Peyer's patch (tissue), 4 donors: ENCODE measurements at places on chromosomes 2 and 18. TPM values are rescaled to one million over a fixed set of nuclear protein-coding genes. Genes with fewer than 3 reads are reported as not detected.

DNA sequence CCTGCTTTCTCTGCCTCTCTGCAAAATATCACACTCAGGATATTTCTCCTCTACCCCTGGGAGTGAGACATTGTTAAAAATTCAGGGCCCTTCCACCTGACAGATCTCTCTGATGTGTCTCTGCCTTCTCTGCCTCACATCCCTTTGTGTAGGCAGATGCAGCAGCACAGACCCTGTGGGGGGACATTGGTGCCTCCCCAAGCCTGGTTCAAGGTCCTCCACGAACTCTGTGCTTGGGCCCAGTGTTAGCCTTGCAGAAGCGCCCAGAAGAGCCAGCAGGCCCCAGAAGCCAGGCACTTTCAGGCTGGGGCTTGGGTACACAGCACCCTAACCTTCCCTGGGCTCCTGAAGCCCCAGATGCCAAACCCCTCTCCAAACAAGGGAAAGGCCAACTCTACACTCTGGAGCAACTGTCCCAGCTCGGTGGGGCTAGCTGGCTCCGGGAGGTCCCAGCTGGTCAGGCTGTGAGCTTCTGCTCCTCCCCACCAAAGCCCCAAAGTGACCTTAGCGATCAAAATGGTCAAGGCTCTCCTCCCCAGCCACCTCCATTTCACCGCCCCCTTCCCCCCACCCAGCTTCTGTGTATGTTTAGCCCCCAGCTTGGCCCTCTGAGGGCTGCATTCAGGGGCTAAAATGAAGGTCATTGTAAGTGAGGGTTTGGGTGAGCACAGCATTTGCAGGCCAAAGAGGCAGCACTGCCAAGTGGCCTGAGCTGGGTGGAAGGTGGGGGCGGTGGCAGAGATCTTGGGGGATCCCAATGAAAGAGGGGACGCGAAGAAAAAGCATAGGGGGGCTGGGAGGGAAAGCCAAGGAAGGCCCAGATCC is 2.6 kb downstream of the HOXD9 start:
- peaks cover 57% of the 10 kb centered on the region for H3K27me3 ChIP-seq
- DNase-seq: no peak
- H3K27ac ChIP-seq: no peak overlapping the region
- no peaks in the 10 kb centered on the region for H3K36me3 ChIP-seq
- no peak overlapping the region for H3K4me3 ChIP-seq

DNA sequence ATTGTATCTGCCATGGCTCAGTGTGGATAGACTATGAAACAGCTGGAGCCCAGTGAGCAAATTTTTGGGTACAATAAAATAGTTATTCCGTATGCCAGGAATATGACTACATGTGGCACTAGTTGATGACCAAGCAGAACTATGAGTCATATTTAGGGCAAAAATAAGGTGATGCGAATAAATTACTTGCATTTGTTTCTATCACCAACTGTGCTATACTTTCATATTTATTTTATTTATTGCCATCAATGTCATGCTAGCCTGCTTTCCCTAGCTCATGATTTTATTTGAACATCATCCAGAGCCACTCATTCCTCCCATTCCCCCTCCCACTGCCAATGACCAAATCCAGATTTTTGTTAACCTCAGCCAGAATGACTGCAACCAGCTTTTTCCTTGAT is 13.3 kb upstream of the FAP start:
- H3K36me3 ChIP-seq: no peaks in the 10 kb centered on the region
- H3K27ac ChIP-seq: no peak overlapping the region
- no peak overlapping the region for H3K4me3 ChIP-seq
- no peaks in the 10 kb centered on the region for H3K27me3 ChIP-seq

DNA sequence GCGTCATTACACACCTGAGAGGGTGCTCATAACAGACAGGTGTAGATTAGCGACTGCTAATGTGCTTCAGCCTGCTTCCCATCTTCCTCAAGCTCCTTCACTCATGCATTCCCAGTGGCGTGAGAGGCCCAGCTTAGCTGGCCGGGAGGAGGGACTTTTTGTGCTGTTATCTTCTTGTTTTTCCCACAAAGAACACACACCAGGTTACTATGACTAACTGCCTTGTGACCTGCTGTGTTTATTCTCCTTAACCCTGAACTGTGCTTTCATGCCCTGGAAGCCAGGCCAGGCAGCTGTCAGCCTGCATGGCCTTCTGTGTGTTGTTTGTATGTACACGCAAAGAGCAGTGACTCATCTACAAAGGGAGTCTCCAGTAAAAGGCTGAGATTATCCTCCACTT is 143.8 kb downstream of the PIEZO2 start:
- H3K27me3 ChIP-seq: no peaks in the 10 kb centered on the region
- H3K36me3 ChIP-seq: no peaks in the 10 kb centered on the region
- peak overlapping the region; percentile 43 for H3K27ac ChIP-seq

- peak overlapping the region; percentile 77 for H3K27ac ChIP-seq
- peaks cover 31% of the 10 kb centered on the region for H3K4me1 ChIP-seq
- no peaks in the 10 kb centered on the region for H3K36me3 ChIP-seq
Observed at GRCh38 chr2:181305301-181306123, 151.7 kb upstream of the ITGA4 start.

- no peak overlapping the region for H3K4me3 ChIP-seq
- no peak for DNase-seq
- H3K27me3 ChIP-seq: no peaks in the 10 kb centered on the region
- H3K36me3 ChIP-seq: no peaks in the 10 kb centered on the region
- H3K27ac ChIP-seq: no peak overlapping the region
Observed at GRCh38 chr2:217340176-217340575, 480.3 kb upstream of the TNP1 start.

GRCh38 chr18:46322411-46322891 is 218.3 kb downstream of the HAUS1 start:
- no peaks in the 10 kb centered on the region for H3K4me1 ChIP-seq
- H3K27me3 ChIP-seq: no peaks in the 10 kb centered on the region
- no peak overlapping the region for H3K4me3 ChIP-seq
- no peaks in the 10 kb centered on the region for H3K36me3 ChIP-seq

- H3K4me3 ChIP-seq: peak overlapping the region; percentile 18
- no peaks in the 10 kb centered on the region for H3K4me1 ChIP-seq
- DNase-seq: peak; percentile 94
- no peaks in the 10 kb centered on the region for H3K36me3 ChIP-seq
- H3K27ac ChIP-seq: peak overlapping the region; percentile 92
- no peaks in the 10 kb centered on the region for H3K27me3 ChIP-seq
Observed at GRCh38 chr2:25294573-25295462, 46.9 kb downstream of the DNMT3A start.

- H3K4me3 ChIP-seq: no peak overlapping the region
- no peak for DNase-seq
- no peaks in the 10 kb centered on the region for H3K4me1 ChIP-seq
- H3K27me3 ChIP-seq: no peaks in the 10 kb centered on the region
- no peaks in the 10 kb centered on the region for H3K36me3 ChIP-seq
Observed at GRCh38 chr2:7930800-7931635, 750.8 kb upstream of the ID2 start.

DNA sequence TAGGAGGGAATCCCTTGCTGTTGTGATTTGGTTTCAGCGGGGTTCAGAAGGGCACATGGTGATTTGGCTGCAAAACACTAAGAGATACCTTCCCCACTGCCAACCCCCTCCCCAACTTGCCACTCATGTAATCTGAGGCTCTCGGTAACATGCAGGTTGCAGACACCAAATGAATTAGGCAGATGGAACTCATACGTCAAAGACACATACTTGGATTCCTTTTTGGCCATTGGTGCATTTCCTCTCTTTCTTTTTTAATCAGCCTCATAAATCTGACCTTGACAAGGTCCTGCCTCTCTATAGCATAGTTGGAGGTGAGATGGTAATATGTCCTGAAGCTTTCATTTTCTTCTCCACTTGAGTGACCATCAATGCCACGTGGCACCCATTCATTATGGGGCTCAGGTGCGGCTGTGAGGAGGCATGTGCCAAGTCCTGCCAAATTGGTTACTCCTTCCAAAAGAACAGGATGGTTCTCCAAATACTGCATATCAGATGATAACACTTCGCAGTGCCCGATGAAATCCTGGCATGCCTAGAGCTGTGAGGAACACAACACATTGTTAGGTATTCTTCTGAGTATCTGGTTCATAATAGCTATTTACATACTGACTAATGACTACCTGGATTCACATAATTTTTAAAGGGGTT is 8.3 kb upstream of the TMEM178A start:
- no peaks in the 10 kb centered on the region for H3K36me3 ChIP-seq
- no peak overlapping the region for H3K27ac ChIP-seq

DNA sequence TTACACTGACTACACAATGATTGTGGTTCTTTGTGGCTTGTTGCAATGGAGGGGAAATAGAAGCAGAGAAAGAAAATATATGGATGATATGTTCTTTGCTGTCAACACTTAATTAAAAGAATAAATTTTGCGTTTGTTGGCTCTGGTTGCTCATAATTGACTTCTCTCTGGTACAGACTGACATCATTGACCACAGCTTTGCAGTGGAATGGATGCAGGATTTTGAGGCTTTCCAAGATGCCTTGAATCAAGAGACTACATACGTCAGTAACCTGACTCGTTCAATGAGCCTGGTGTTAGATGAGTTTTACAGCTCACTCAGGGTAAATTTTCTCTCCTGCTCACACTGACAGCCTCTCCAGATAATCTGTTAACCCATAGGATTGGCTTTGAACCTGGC is 9.9 kb downstream of the GPN1 start:
- no peak overlapping the region for H3K27ac ChIP-seq
- no peaks in the 10 kb centered on the region for H3K4me1 ChIP-seq
- H3K27me3 ChIP-seq: no peaks in the 10 kb centered on the region
- H3K36me3 ChIP-seq: peaks cover 91% of the 10 kb centered on the region
- no peak overlapping the region for H3K4me3 ChIP-seq

DNA sequence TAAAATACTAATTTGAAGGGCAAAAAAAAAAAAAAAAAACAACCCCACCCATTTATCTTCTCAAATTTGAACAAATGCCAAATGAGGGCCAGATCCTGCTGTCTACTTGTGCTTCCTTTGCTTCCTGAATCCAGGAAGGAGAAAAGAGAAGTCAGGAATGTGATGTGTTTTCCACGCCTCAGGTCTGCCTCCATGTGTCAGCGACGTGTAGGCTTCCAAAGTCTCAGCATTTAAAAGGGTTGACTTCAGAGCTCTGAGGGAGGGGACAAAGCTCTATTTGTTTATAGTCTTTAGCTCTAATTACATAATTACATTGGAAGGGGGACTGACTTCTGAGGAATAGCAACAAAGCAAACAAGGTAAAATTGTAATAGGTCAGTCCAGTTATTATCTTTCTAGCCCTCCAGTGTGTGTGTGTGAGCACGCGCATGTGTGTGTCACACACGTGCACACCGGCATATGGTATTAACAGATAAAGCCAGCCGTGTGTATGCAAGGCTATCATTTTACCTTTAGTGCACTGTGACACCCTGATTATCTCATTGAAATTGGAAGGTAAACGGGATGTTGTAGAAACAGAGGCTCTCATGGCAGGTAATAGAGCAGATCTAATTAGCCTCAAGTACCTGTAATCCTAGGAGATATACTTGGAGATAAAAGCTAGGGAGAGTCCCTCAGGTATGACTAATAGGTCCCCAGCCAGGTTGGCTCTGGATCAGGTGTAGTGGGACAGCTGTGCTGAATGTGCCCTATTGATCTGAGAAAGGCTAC is 911.4 kb upstream of the ZEB2 start:
- H3K4me1 ChIP-seq: no peaks in the 10 kb centered on the region
- no peaks in the 10 kb centered on the region for H3K36me3 ChIP-seq
- DNase-seq: no peak
- no peak overlapping the region for H3K4me3 ChIP-seq
- no peak overlapping the region for H3K27ac ChIP-seq

- H3K27ac ChIP-seq: no peak overlapping the region
- no peaks in the 10 kb centered on the region for H3K36me3 ChIP-seq
- no peak for DNase-seq
- H3K4me1 ChIP-seq: no peaks in the 10 kb centered on the region
- no peak overlapping the region for H3K4me3 ChIP-seq
Observed at GRCh38 chr2:239993291-239993690, 31.9 kb downstream of the NDUFA10 start.

GRCh38 chr2:103754530-103754929 is 992.7 kb downstream of the TMEM182 start:
- no peak overlapping the region for H3K4me3 ChIP-seq
- no peaks in the 10 kb centered on the region for H3K36me3 ChIP-seq
- no peaks in the 10 kb centered on the region for H3K4me1 ChIP-seq
- DNase-seq: no peak
- no peak overlapping the region for H3K27ac ChIP-seq

GRCh38 chr2:7649461-7650228 is 732.4 kb downstream of the RNF144A start:
- peak; percentile 58 for DNase-seq
- H3K27me3 ChIP-seq: no peaks in the 10 kb centered on the region
- H3K4me3 ChIP-seq: no peak overlapping the region

DNA sequence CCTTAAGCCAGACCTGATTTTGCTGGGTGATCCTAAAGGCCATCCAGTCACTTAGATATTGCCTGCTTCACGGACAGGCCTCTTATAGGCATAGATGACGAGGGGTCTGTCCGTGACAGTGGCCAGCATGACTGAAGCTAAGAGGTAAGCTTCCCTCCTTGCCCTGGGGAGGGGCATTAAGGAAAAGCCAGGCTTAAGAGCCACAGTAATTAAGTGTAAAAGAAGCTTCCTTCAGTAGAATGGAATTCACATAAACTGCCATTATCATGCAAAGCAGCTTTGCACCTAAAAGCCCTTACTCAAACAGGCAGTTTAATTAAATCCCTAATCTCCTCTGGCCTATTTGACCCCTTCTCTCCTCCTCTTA is 99.4 kb upstream of the PKDCC start:
- DNase-seq: no peak
- H3K4me3 ChIP-seq: no peak overlapping the region
- no peaks in the 10 kb centered on the region for H3K36me3 ChIP-seq
- H3K4me1 ChIP-seq: no peaks in the 10 kb centered on the region
- H3K27ac ChIP-seq: no peak overlapping the region

- H3K4me3 ChIP-seq: no peak overlapping the region
- no peak overlapping the region for H3K27ac ChIP-seq
- H3K27me3 ChIP-seq: no peaks in the 10 kb centered on the region
- DNase-seq: no peak
- H3K4me1 ChIP-seq: peaks cover 14% of the 10 kb centered on the region
- no peaks in the 10 kb centered on the region for H3K36me3 ChIP-seq
Observed at GRCh38 chr2:55045780-55046179, 4.5 kb downstream of the RTN4 start.

ANKMY1 gene
- total RNA-seq: 27.8 TPM

ORC4 gene
- 24.8 TPM for total RNA-seq

DPP4 gene
- 447 TPM for total RNA-seq

HS6ST1 gene
- 52.0 TPM for total RNA-seq

LYG2 gene
- total RNA-seq: not detected

CDKL4 gene
- total RNA-seq: 4.1 TPM

SNED1 gene
- 27.6 TPM for total RNA-seq

SCYGR7 gene
- not detected for total RNA-seq

PIGN gene
- 35.4 TPM for total RNA-seq

MC2R gene
- total RNA-seq: not detected

GPR39 gene
- total RNA-seq: 9.1 TPM

MTLN gene
- 150 TPM for total RNA-seq
